ENCODE measurements at places on chromosomes 11 and 22. TPM values are rescaled to one million over a fixed set of nuclear protein-coding genes. Genes with fewer than 3 reads are reported as not detected.

GRCh38 chr22:40463683-40464082, 93.3 kb downstream of the SGSM3 start:
- DNase-seq, result no peak

DNA sequence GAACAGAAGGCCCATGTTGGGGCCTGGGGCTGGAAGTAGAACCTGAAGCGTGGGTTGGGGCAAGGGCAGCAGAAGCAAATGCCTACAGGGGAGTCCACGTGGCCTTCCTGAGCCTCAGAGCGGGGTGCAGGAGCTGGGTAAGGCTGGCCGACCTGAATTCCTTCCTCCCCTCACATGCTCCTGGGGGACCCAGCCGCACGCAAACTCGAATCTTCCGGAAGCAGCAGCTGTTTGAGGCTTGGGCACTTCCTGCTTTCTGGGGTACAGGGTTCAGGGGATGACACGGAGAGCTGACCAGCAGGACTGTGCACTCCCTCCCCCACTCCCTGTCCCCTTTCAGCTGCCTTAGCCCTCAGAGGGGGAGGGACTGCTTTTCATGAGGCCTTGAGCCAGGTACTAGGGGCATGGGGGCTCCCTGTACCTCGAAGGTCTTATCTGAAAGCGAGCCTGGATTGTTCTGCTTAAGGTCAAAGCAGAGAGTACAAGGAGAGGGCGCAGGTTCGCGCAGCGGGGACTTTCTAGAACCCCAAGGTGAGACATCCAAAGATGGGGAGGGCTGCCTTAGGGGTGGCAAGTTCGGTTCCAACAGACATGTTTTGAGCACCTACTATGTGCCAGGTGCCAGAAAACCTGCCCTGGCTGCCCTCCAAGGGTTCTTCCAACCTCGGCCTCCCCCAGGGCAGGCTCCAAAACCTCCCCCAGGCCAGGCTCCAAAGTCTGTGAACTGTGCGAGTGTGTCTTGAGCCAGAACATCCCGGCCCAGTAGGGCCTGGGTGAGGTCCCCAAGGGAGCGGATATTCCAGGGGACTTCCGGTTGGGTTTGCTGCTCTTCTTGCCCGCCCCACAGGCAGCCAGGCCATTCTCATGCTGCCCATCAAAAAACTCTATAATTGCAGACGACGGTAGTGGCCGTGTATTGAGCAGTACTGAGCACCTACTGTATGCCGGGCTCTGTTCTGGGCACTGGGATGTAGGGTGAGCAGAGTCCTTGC, 1.7 kb downstream of the NCF4 start:
- no peak for DNase-seq

DNA sequence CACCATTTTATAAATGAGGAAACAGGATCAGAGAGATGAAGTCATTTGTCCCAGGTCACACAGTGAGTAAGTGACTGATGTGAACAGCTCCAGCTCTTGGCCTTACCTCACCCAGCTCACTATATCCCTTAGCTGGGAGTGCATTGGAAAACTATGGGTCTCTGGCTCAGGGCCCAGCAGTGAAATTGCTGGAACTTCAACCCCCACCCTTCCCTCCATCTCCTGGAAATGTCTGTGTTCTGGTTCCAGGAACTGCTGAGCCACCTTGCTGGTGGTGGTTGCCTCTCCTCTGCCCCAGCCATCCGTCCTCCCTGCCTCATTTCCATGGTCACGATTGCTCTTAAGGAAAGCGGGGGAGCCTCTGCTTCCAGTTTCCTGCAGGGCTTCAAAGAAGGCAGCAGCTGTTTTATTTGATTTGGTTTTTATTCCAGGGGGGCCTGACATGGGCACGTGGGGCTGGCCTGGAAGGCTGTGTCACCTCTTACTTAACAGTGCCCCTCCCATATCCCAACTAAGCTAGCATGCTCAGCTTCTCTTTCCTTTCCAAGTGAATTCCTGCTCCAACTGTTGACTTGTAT, 46.2 kb upstream of the CSTF3 start:
- no peak for DNase-seq

GRCh38 chr11:84413549-84413948, 1127.4 kb upstream of the CCDC90B start:
- no peak for DNase-seq

DNA sequence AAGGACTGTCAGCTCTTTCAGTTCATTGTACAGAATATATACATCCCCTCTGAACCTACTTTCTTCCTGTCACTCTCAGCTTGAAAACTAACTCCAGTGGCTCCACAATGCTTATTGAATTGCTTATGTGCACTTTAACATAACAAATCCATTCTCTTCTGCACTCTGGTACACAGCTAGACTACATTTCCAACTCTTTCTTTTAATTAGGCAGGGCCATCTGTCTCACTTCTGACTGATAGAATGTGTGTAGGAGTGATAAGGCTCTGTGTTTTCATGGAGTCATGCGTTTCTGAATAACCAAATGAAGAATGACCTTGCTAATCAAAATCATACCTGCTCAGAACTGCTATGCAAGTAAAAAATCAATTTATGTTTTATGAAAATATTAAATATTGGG, 278.5 kb upstream of the CCDC179 start:
- no peak for DNase-seq

GRCh38 chr11:7485186-7486097, at the start of gene OLFML1:
OLFML1 (plus strand) TSS chr11:7485506; CDS start chr11:7485876, 370 bp downstream.
- DNase-seq, result no peak

Gene DLG2
- 0.17 TPM for total RNA-seq

Measured in epithelial cell of proximal tubule (primary cell).